Airway epithelial cell (primary cell): ENCODE measurements at places on chromosomes 5 and 9. TPM values are rescaled to one million over a fixed set of nuclear protein-coding genes. Genes with fewer than 3 reads are reported as not detected.

The SGTB gene
- 3.6 and 4.2 TPM in 2 replicates for total RNA-seq

The CLINT1 gene
- 54.4 and 70.0 TPM in 2 replicates for total RNA-seq

The PDCD1LG2 gene
- total RNA-seq, result 0.19 and 0.71 TPM in 2 replicates

The GPSM1 gene
- total RNA-seq, result 10.3 and 13.2 TPM in 2 replicates

The CKMT2 gene
- not detected in 2 replicates for total RNA-seq

The C1QTNF2 gene
- total RNA-seq, result not detected in 2 replicates

The PTGDS gene
- total RNA-seq, result not detected in 2 replicates

The NXNL2 gene
- total RNA-seq, result 0.23 TPM in 1 of 2 replicates, not detected in the other

The LCN1 gene
- not detected in 2 replicates for total RNA-seq

The OCLN gene
- total RNA-seq, result 13.2 and 19.0 TPM in 2 replicates

The TMEM8B gene
- total RNA-seq, result 4.5 and 5.7 TPM in 2 replicates

The FOXD4L4 gene
- total RNA-seq, result 0.07 and 0.19 TPM in 2 replicates

The SOWAHA gene
- total RNA-seq, result 0.14 and 0.28 TPM in 2 replicates

The FOXD4L3 gene
- total RNA-seq, result not detected in 2 replicates

The LCN9 gene
- not detected in 2 replicates for total RNA-seq

The KCNV2 gene
- not detected in 2 replicates for total RNA-seq

The SELENOP gene
- 3.2 and 6.7 TPM in 2 replicates for total RNA-seq

The SPATA9 gene
- total RNA-seq, result 0.28 TPM in 1 of 2 replicates, not detected in the other

The CYLC2 gene
- total RNA-seq, result not detected in 2 replicates

The PCDHB4 gene
- total RNA-seq, result not detected in 2 replicates

The PCA3 gene
- not detected in 2 replicates for total RNA-seq

The CCL28 gene
- 1.2 and 1.6 TPM in 2 replicates for total RNA-seq

The SLC46A2 gene
- total RNA-seq, result not detected in 2 replicates

The FUBP3 gene
- total RNA-seq, result 21.8 and 30.5 TPM in 2 replicates

The NDFIP1 gene
- total RNA-seq, result 35.7 and 71.0 TPM in 2 replicates

The IL3 gene
- not detected in 2 replicates for total RNA-seq

The PCDHB3 gene
- total RNA-seq, result 0.05 TPM in 1 of 2 replicates, not detected in the other

The FOXD4L6 gene
- total RNA-seq, result 0.05 and 0.07 TPM in 2 replicates

The SNAPC3 gene
- total RNA-seq, result 21.9 and 25.6 TPM in 2 replicates

The IQGAP2 gene
- not detected in 2 replicates for total RNA-seq

The COQ4 gene
- total RNA-seq, result 35.4 and 44.9 TPM in 2 replicates

The ADRB2 gene
- 19.4 and 29.5 TPM in 2 replicates for total RNA-seq

The RNF208 gene
- 0.70 and 1.5 TPM in 2 replicates for total RNA-seq

The MLANA gene
- total RNA-seq, result not detected in 2 replicates

The KCNN2 gene
- total RNA-seq, result not detected in 2 replicates

The ANKRD31 gene
- 0.09 and 0.21 TPM in 2 replicates for total RNA-seq

The CCNJL gene
- 8.6 and 9.0 TPM in 2 replicates for total RNA-seq

The KIF3A gene
- 5.1 and 8.6 TPM in 2 replicates for total RNA-seq

The NHP2 gene
- 383 and 414 TPM in 2 replicates for total RNA-seq

The DMRT3 gene
- total RNA-seq, result not detected in 2 replicates

The SPINK6 gene
- 5.9 and 10.8 TPM in 2 replicates for total RNA-seq

The SUSD3 gene
- total RNA-seq, result not detected in 2 replicates

The AK8 gene
- total RNA-seq, result 0.28 and 0.85 TPM in 2 replicates

The TOR4A gene
- 44.0 and 48.1 TPM in 2 replicates for total RNA-seq

The TPPP gene
- total RNA-seq, result 1.7 and 1.9 TPM in 2 replicates

The RPS23 gene
- total RNA-seq, result 4,310 and 5,242 TPM in 2 replicates

The SLC6A18 gene
- total RNA-seq, result not detected in 2 replicates

The BTNL8 gene
- not detected in 2 replicates for total RNA-seq

The GNE gene
- total RNA-seq, result 15.4 and 16.2 TPM in 2 replicates

The BDP1 gene
- total RNA-seq, result 10.0 and 10.6 TPM in 2 replicates

The GFRA3 gene
- total RNA-seq, result not detected in 2 replicates

The FCN1 gene
- not detected in 2 replicates for total RNA-seq

The GPRIN1 gene
- total RNA-seq, result 5.3 and 7.3 TPM in 2 replicates

The CTXN3 gene
- total RNA-seq, result not detected in 2 replicates

The PCDHB15 gene
- 0.07 and 0.28 TPM in 2 replicates for total RNA-seq
